ENCODE measurements at places on chromosomes 16 and 17.

- DNase-seq = no peak
Measured at GRCh38 chr17:63519972-63520882, 2.9 kb upstream of the KCNH6 start.

GRCh38 chr17:47982645-47983390, 11.9 kb downstream of the CDK5RAP3 start:
- DNase-seq = no peak

- no peak for DNase-seq
Measured at GRCh38 chr17:48869821-48870318, 22.7 kb upstream of the ATP5MC1 start.

DNA sequence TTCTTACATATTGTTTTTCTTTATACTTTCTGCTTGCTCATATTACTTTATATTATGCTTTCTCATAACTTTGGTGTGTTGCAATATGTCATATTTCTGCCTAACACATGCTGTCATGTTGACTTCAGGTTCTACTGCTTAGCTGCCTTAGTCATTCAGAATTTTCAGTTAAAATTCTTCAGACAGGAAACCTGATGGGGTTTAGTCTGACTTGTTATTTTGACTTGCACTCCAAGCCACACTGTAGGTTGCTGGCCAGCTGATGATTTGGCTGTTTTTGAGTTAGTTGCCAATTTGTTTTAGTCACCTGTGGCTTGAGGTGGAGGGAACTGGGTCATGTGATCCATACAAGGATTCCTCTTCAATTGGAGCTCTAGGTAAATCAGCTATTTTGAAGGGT, 315.4 kb downstream of the MAP2K6 start:
- no peak for DNase-seq

- no peak for DNase-seq
Measured at GRCh38 chr16:73997340-73997711, 299.3 kb upstream of the PSMD7 start.

DNA sequence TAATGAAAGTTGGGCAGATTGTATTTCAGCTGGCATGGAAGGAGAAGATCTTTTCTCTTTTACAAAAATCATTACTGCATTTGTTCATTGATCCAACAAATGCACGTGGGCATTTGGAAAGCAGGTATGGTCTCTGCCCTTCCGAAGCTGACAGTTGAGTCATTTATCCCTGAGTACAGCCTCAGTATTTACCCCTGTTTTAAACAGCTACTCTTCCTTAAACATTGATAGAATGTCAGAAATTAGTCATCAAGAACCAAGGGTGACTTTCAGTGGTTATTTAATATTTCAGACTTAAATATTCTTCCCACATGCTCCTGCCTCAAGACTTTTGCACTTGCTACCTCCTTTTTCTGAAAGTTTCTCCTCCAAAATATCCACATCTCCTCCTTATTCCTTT, 226.7 kb upstream of the HSBP1 start:
- DNase-seq = no peak

- no peak for DNase-seq
Measured at GRCh38 chr16:68068926-68069325, 16.2 kb upstream of the NFATC3 start.

DNA sequence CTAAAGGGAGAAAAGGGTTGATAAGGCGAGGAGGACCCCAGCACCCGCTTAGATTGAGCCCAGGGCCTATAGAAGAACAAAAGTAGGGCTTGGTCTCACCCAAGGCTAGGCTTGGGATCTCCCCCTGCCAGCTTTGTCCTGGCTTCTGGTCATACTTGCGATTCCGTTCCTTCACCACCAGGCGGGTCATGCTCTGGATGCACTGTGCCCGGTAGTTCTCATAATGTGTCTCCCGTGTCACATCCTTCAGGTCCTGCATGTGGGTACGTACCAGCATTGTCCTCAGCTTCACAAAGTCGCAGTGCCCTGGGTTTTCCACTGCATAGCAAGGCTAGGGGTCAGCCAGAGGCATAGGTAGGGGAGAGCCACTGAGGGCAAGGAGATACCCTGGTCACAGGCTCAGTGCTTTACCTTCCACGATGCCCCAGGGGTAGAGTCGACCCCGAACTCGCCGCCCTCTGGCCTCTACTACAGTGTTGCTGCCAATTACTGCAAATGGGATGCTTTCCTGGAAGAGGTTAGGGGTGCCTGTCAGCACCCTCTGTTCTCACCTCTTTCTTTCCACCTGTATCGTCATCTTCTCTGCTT, 6.5 kb upstream of the MTMR4 start:
- DNase-seq = no peak

DNA sequence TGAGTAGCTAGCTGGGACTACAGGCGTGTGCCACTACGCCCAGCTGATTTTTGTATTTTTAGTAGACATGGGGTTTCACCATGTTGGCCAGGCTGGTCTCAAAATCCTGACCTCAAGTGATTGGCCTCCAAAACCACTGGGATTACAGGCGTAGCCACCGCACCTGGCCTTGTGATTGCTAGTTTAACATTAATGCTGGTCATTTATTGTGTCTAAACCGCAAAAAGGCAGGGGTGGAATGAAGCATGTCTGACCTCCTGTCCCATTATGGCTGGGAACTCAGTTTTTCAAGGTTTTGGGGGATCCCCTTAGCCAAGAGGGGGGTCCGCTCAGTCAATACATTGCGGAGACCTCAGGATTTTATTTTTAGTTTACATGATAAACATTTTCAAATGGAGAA, 10.7 kb upstream of the CNGB1 start:
- DNase-seq = no peak

DNA sequence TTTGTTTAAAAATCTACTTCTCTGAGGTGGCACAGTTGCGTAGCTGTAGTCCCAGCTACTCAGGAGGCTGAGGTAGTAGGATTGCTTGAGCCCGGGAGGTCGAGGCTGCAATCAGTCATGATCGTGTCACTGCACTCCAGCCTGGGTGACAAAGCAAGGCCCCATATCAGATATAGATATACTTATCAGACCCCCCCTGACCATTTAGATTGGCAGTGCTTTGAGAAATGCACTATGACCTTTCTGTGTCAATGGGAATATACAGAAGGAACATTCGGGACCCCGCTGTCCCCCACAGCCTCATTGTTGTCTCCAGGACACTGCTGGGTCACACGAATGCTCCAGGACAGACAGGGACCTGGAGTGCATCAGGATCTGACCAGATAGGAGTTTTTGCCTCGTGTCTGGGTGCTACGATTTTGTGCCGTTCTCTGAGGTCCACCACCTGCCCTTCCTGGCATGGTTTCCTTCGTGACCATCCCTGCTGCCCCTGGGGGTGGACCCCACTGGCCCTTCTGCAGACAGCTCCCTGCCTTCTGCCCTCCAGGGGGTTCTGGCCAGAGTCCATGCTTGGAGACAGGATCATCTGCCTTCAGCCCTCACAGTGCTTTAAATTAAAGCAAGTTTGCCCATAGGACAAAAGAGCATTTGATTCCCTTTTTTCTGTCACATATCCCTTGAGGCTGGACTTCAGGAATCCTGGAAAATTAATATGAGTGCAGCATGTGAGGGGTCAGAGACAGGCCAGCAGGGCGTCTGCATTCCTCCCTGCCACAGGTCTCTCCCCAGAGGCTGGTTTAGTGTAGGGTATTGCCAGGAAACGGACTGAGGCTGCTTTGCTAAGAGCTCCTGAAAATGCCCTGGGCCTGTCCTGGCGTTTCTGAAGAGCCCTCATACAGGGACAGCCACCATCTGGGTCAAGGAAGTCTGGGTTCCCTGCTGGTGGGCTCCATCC, 19.3 kb downstream of the PLD6 start:
- no peak for DNase-seq

DNA sequence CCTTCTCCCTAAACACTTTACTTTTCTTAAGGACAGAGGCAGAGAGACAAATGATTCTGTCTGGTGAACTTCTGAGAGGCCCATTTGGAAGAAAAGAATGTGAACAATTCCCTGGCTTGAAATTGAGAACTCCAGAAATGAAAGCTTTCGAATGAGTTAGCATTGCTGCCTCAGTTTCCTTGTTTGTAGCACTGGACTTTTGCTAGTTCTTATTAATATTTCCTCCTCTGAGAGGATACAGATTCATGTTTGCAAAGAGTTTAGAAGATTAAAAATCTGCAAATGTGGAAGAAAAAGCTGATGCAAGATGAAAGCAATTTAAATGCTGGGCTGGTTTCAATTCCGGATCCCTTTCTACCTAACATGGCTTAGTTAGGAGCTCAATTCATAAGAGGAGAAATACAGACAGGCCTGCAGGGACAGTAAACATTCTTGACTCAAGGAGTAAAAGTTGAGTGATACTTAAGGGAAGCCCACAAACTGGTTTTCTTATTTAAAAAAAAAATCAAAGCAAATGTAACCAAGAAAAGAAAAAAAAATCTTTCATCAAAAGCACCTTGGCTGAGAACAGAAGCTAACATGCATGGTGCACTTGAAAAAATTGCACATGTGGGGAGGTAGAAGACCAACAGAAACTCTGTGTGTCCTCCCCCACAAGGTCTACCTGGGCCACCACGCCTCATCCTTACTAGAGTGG, 27.1 kb downstream of the HNF1B start:
- no peak for DNase-seq

DNA sequence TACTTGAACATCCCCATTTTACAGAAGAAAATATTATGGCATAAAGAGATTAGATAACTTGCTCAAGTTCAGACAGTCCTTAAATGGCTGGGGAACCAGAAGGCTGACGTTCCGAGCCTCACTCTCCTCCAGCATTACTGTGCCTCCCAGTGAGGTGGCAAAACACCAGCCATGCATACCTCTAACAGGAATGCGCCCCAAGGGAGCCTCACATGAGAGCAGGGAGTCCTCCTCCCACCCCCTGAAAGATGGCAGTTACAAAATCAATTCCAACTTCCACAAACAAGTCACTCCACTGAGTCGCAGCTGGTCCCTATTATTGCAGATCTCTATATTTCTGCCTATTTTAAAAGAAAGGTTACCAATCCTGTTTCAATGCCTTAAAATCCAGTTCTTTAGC, 55.5 kb downstream of the ANKFY1 start:
- DNase-seq = no peak

GRCh38 chr16:16037521-16037920, 88.1 kb downstream of the ABCC1 start:
- DNase-seq = no peak

DNA sequence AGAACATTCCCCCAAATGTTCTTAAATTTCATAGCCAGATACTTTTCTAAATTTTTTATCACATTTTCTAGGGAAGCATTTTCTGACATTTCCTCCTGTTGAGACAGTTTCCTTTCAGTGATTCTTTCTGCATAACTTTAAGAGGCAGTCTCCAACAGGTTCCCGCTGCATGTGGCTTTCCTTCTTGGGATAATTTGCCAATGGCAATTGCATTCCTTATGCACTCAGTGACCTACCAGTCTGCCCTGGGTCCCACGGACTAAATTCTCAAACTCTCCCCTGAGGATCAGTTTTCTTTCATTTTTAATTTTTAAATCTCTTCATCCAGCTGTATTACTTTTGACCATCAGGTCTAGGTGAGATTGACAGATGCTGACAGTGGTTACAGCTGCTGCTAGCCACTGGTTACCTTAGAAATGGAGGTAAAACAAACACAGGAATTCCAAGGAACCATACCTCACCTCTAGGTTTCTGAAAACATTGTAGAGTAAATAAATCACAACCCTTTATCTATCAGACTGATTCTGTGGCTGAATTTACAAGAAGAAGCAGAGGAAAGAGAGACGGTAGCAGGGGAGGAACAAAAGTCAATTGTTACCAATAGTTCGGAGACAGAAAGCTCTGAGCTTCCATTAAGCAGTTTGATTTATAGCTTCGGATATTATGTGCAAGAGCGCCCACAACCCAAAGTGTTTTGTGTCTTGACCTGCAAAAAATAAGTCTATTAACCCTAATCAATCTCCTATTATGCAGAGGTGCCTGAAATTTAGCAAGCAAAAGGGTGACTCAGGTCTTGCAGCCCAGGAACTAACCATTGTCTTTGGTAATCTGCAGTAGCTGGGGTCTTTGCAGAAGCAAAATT, 216.0 kb downstream of the PMP22 start:
- DNase-seq = no peak

- DNase-seq = no peak
Measured at GRCh38 chr16:27108826-27109665, 42.3 kb downstream of the C16orf82 start.

Measured in iPS DF 19.7 (cell line).